ENCODE measurements at places on chromosomes 12 and 14.

DNA sequence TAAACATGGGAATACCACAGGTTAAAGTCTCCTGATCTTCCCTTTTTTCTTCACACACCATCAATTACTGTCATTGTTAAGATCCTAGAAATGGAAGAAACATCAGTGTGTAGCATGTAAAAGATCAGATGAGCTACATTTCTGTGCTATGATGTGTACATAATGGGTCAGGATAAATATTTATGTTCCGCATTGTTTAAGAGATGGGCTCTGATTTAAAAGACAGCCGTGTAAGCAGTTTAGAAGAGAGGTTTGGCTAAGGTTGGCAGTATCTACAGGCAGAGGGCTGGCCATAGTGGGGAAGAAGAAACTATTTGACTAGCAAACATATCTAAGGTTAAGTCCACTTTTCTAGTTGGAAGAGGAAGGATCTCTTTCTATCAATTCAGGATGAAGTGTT, 49.4 kb downstream of the LRRC9 start:
- no peak for DNase-seq

DNA sequence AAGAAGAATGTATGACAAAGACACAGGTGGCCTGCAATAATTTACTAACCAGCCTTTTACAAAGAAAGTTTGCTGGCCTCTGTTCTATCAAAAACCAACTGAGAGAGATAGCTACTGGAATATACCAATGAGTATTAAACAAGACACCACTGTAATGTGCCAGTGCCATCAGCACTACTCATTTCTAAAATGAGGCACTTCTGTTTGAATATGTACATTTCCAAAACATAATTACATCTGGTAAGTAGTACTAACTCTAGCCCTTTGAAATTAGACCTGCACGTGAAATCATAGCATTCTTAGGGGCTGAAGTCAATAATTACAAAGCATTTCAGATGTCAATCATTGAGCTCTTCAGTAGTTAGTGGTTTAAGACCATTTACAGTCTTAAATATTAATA, 6.9 kb upstream of the SYCP3 start:
- DNase-seq = no peak

GRCh38 chr14:42541535-42542001, 934.9 kb downstream of the LRFN5 start:
- no peak for DNase-seq

- DNase-seq = no peak
Measured at GRCh38 chr12:11824736-11825135, 175.3 kb downstream of the ETV6 start.

GRCh38 chr12:131281016-131281415, 327.3 kb downstream of the ADGRD1 start:
- no peak for DNase-seq

- DNase-seq = no peak
Measured at GRCh38 chr12:28177461-28177860, 12.8 kb upstream of the CCDC91 start.

Measured in GM12891 (cell line).